ENCODE measurements at places on chromosomes 11 and 22.
A peak's percentile ranks its signal among the peaks of the same experiment; 100 is the strongest.

- DNase-seq = no peak
Measured at GRCh38 chr11:63536669-63537292, at the start of gene PLAAT4. Gene PLAAT4 (plus strand): TSS chr11:63536808. CDS start chr11:63536869, 61 bp downstream.

DNA sequence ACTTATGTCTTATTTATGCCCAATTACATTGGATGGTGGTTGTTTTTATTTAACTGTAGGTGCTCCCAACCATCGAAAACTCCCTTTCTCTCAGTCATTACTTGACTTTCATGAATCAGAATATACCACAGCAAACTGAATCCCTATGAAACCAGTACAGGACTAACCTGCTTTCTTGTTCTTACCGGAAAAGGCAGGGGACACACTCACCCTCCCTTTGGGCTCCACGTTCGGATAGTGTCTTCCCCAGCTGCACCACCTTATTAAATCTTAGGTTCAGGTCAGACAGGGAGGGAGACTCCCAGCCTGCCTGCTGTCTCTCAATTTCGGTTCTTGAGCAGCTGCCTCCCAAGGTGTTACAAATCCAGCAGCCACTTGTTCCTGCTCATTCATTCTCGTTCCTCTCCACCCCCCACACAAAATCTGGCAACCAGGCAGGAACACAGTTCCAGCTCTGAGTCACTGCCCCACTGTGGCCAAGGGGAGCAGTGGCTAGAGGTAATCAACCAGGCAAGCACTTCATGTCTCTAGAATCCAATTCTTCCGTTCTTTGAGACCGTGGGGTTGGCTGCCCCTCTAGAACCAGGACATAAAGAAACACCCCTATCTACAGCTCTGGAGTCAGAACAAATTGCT is 133.0 kb downstream of the PLEKHA7 start:
- no peak for DNase-seq

DNA sequence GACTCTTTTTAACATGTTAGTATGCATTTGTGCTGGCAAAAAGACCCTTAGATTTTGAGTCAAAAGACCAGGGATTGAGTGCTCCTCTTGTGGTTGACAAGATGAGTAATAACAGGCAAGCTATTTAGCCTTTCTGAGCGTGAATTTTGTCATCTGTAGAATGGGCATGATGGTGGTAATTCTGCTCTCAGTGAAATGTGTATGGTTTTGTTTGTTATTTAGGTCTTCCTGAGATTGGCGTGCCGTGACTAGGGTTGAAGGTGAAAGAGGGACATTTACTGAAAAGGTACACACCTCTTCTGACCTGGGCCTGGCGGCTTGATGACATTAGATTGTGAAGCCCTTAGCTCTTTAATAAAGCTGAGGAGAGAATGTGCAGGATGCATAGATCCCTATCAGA is 8.4 kb upstream of the CEP295 start:
- DNase-seq = no peak

DNA sequence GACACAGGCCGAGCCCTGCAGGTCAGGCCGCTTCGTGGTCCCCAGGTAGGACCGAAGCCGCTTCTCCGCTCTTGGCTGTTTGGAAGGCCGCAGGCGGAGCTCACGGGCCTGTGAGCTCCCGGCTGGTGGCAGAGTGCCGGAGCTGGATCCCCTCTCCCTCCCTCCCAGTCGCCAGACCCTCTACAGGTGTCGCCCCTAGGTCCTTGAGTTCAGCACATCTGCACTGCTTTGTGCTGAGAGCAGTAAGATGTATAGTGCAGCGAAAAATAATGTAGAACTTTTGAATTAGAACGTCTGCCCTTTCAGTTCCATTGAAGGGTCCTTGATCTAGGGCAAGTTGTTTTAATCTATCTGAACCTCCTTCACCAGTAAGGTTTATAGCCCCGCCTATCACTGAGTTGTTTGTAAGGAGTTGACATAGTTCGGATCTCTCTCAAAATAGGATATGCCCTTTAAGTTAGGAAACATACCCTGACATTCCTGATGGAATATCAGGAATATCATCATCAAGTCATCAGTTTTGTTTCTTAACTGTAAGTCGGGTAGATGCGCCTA is 419 bp downstream of the ANKRD49 start:
- DNase-seq = no peak

DNA sequence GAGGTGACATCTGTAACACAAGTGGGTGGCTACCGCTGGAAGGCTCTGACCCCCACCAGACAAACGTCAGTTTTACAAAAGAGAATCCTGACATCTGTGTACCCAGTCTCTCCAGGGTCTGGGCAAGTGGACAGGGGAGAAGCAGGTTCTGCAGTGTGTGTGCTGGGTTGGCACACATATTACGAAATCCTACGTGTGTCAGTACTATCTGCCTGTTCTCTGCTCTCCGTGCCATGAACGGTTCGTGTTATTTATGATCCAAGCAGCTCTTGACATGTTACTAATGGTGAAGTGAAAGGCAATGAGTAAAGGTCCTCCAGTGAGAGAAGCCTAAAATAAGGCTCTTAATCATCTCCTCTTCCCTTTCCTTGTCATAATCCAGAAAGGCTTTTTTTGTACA is 201.5 kb upstream of the MTMR2 start:
- DNase-seq = no peak

DNA sequence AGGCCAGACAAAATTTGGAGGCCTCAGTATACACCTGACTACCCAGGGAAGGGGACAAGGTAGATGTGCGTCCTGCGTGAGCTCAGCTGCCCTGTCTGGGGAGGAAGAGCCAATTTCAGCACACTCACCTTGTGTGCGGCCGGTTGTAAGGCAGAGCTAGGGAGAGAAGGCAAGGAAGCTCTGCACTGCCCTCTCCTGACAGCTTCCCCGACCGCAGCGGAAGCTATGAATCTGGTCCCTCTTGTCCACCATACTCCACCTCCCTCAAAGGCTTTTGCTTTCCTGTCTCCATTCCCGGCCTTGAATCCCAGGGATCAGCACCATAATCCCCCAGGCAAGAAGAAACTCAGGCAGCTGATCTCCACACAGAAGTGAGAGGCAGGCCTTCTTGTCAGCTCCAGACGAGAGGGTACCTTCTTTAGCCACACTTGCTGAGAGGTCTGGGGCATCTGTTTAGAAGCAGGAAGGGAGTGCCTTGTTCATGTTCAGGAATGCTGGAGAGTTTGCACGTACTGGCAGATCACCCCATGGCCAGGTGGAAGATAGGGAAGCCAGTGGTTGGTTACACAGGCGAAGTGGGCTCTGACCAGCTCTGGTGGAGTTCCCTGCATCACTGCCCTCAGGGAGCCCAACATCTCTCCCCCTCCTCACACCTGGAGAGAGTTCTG is 62.5 kb downstream of the FEZ1 start:
- no peak for DNase-seq

- DNase-seq = no peak
Measured at GRCh38 chr22:39833093-39833492, 60.5 kb downstream of the ENTHD1 start.

- DNase-seq = no peak
Measured at GRCh38 chr11:2612884-2613571, 86.8 kb downstream of the KCNQ1OT1 start.

GRCh38 chr11:72771507-72771906 is 19.3 kb upstream of the ARAP1 start:
- no peak for DNase-seq

GRCh38 chr11:117668321-117668751 is 128.7 kb downstream of the DSCAML1 start:
- no peak for DNase-seq

GRCh38 chr11:86103808-86104207 is 34.9 kb upstream of the PICALM start:
- DNase-seq = no peak

DNA sequence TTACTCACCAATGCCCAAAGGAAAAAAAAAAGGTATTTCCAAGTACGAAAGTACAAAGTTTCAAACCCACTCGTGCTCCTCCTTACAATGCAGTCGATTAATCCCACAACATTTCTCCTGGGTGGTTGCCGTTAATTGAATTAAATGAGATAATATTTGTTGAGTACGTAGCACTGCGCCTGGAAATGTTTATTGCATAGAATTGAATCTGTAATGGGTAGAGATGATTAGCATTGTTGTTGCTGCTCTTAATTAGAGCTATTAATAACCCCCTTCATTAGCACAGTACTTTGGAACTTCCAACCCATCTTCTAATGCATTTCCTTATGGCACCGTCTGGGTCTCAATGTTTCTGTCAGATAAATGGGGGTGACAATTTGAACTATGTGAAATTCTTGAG is 77.3 kb downstream of the SEZ6L start:
- DNase-seq = no peak

GRCh38 chr11:68659158-68659921 is 25.0 kb upstream of the GAL start:
- no peak for DNase-seq

DNA sequence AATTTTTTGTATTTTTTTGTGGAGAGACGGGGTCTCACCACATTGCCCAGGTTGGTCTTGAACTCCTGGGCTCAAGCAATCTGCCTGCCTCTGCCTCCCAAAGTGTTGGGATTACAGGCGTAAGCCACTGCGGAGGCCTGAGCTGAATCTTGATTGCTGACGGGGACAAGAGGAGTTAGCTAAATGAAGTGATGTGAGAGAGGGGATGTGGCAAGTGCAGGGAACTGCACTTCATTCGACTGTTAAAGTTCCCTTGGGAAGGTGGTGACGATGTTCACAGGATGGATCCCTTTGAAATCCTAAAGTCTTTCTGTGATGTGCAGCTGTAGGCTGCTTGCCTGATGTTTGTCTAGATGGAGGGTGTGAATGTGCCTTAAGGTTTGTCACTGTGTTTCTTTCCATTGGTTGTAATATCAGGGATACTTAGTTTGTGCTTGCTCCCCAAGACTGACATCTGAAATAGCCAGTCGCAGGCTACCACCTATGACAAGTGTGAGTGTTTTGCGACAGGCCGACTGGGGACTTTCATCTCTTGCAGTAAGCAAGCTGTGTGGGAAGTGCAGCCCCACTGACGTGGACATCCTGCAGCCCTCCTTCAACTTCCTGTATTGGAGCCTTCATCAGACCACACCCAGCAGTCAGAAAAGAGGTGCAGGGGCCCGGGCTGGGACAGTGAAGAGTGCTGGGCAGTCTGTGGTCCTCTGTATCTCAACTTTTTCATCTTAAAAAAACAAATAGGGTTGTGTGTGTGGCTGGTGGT is 19.6 kb upstream of the CCDC134 start:
- DNase-seq = peak; percentile 73

DNA sequence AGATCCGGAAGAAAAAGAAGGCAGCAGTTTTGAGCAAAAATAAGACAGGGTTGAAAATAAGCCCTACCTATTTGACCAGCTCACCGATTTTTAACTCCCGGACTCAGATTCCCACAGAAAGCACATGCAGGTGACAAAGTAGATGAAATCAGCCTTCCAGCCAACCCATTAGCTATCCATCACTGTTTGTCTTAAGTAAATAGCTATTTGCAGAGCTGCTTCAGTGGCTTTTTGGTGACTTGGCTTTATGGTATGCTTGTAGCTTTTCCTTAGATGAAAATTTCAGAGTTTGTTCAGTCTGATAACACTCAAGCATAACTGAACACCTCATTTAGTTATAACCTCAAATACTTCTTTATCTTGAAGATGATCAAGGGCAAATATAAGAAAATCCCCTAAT is 192.6 kb downstream of the HIPK3 start:
- DNase-seq = no peak

- DNase-seq = no peak
Measured at GRCh38 chr11:8800520-8801110, 110.4 kb upstream of the AKIP1 start.

- DNase-seq = no peak
Measured at GRCh38 chr22:42376711-42377554, 55.3 kb downstream of the NFAM1 start.

- DNase-seq = no peak
Measured at GRCh38 chr11:121105481-121106195, 4.6 kb downstream of the TECTA start.

- DNase-seq = no peak
Measured at GRCh38 chr22:37725551-37726240, 28.8 kb downstream of the TRIOBP start.

GRCh38 chr11:121592708-121593107 is 139.9 kb upstream of the SORL1-AS1 start:
- no peak for DNase-seq

DNA sequence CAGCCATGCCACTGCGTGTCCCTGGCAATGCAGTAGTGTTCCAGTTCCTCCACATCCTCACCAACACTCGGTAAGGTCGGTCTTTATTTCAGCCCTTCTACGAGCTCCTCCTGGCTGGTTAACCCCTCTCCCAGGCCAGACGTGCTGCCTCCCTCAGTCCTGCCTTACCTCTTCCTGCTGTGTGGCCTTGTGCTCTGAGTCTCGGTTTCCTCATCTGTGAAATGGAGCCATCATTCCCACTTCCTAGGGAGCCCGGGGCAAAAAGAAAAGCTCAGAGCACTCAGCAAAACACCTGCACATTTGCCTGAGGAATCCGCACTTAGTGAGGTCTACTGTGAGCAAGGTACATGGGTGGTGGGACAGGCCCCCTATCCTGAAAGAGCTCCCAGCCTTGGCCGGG is 9.8 kb downstream of the TP53I11 start:
- no peak for DNase-seq

- DNase-seq = no peak
Measured at GRCh38 chr11:123299721-123300120, 104.7 kb upstream of the CLMP start.

All from activated T-helper 1 cell treated with anti-CD3 and anti-CD28 coated beads, Interleukin-2, amount 50 U/mL, for 16 hours (primary cell).